ENCODE measurements at places on chromosomes 3 and 15.

DNA sequence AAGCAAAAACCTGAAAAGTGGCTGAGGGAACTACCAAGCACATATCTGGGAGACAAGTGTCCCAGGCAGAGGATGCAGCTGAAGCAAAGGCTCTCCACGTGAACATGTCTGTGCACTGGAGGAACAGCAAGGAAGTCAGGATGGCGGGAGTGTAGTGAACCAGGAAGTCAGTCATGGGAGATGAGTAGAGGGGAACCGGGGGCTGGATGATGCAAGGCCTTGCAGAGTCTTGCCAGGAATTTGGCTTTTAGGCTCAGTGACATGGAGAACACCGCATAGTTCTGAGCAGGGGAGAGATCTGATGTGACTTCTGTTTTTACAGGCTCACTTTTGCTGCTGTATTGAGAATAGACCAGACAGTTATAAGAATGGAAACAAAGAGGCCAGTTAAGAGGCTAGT lies 19.0 kb downstream of the C2CD4A start:
- no peak for DNase-seq

- no peak for DNase-seq
Measured at GRCh38 chr15:41746802-41747201, 27.5 kb upstream of the MAPKBP1 start.

GRCh38 chr3:152836269-152836668 lies 1.3 kb downstream of the P2RY1 start:
- DNase-seq = no peak

GRCh38 chr3:77690284-77690845 lies 650.5 kb downstream of the ROBO2 start:
- DNase-seq = no peak

DNA sequence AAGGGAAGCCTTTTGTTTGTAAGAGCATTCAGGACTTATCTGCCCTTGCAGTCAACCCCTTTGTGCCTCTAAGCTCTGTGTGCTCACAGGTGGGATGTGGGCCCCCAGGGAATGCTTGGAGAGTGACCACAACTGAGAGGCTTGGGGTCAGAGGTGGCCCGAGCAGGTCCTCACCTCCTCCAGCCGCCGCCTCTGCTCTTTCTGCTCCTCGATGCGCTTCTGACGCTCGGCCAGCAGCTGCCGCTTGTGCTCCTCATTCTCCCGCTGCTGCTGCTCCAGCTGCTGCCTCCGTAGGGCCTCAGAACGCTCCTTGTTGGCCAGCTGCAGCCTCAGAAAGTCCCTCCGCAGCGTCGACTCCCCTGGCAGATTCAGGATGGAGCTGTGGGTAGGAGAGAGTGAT lies 130.8 kb upstream of the SLC2A2 start:
- DNase-seq = no peak

GRCh38 chr3:99920481-99921376 lies 103.1 kb downstream of the CMSS1 start:
- DNase-seq = no peak

- no peak for DNase-seq
Measured at GRCh38 chr15:96355568-96356187, 25.2 kb downstream of the NR2F2 start.

Data from neuronal stem cell (in vitro differentiated cells).